ENCODE measurements at places on chromosomes 7 and 10. TPM values are rescaled to one million over a fixed set of nuclear protein-coding genes. Genes with fewer than 3 reads are reported as not detected.

GRCh38 chr10:2139746-2140145 lies 402.4 kb upstream of the ADARB2 start:
- no peak for DNase-seq

DNA sequence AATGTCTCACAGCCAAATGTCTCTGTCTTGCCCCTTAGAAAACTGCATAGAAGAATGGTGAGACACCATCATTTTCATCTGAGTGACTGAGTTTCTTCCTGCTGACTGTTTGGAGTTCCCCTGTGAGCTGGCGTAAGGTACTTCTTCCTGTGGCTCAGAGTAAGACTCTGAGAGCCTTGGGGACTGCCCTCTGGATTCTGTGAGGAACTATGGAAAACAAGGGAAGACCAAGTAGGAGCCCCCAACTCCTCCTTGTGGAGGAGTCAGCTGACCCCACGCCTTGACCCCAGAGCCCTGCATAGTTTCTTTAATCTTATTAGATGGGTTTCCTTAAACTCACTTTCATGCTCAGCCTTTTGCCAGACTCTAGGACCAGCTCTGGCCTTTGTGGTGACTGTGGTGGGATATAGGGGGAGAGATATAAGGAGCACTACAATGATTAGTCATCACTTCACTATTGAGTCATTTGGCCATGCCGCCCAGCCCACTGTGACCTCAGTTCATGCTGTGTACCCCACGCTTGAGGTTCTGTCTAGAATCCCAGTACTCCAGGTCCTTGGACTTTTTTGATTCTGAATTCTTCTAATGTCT lies 51.8 kb upstream of the FAM133B start:
- peak; percentile 87 for DNase-seq

GRCh38 chr10:108663587-108663986 lies 1259.7 kb downstream of the XPNPEP1 start:
- DNase-seq = no peak

DNA sequence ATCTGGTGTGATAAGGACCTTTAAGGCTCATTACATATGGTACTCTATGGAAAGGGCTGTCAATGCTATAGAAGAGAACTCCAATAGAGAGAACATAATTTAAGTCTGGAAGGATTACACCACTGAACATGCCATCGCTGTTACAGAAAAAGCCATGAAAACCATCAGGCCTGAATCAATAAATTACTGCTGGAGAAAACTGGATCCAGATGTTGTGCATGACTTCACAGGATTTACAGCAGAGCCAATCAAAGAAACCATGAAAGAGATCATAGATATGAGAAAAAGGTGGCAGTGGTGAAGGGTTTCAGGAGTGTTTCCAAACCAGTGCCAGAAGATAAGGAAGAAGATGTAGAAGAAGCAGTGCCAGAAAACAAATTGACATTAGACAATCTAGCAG lies 18.9 kb upstream of the GPR22 start:
- DNase-seq = no peak

DNA sequence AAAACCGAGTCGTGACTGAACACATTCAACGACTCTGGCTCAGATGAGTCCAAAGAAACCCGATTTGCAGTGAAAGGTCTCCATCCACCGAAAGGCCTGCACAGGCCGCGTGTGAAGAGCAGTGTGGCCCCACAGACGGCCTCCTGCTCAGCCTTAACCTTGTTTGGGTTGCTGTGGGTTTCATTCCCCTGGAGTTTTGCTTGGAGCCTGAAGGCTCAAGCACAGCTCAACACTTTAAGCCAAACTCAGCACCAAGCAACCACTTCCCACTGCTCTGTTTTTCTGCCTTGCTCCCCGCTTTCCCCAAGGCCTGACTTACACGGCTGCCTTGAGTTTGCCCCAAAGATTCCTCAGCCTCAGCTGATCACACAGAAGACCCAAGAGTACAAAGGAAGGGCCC lies 398.2 kb upstream of the NFE2L3 start:
- no peak for DNase-seq

GRCh38 chr10:80187465-80188409 lies 17.6 kb downstream of the ANXA11 start:
- DNase-seq = peak; percentile 90

- DNase-seq = no peak
Observed at GRCh38 chr10:119367841-119368549, 160.6 kb downstream of the GRK5 start.

GRCh38 chr7:23607130-23607529 lies 9.9 kb downstream of the CCDC126 start:
- no peak for DNase-seq

DNA sequence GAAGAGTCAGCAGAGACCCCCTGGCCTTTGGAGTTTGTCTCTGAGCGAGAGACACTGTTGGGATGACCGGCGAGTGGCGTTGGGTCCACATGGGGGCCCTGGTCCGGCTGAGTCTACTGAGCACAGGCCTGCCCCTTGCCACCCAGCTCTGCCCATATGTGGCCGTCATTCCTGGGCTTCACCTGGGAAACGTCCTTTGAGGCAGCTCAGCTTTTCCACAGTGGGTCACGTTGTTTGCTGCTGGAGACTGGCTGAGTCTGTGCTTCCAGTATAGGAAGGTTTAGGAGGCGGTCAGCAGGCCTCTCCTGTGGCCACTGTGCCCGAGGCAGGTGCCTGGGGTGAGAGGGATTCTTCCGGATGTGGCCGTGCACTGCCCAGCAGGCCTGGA lies 17.1 kb downstream of the ADAM8 start:
- DNase-seq = no peak

DNA sequence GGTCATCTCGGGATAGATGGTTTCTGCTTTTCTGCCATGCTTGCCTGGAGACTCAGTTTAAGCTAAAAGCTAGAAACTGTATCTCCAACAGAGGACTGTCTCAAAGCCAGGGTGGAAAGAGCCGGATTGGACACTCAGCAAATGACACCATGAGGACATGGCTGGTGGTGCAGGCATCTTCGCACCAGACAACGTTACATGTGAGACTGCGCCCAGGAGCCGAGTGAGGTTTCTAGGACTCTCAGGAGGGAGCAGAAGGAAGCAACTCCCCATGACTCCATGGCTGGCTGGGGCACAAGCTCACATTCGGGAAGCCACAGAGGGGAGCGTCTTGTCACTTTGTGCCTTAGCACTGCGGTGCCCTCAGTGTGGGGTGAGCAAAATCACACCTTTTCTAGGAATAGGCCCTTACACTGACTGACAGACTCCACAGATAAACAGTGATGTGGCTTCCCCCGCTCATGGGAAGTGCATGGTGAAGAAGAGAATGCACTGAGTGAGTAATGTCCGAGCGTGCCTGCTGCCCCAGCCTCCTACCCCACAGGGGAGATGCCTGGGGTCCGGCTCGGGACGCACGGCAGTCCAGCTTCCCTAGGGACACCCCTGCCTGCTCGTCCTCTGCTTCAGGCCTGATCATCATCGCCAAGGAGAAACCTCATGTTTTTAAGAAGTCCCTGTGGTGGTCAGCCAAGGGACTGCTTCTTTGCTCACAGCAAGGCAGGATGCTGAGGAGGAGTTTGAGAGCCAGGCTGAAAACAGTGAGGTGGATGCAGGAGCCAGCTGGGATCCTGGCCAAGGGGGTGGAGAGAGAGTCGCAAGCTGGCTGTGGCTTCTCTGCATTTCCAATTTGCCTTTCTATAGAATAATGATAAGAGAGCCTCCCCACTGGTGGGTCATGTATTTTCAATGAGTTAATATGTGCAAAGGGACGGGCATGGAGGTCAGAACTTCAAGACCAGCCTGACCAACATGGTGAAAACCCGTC lies 52.2 kb upstream of the FXYD4 start:
- DNase-seq = no peak

GRCh38 chr10:12372846-12373245 lies 23.5 kb downstream of the CAMK1D start:
- no peak for DNase-seq

DNA sequence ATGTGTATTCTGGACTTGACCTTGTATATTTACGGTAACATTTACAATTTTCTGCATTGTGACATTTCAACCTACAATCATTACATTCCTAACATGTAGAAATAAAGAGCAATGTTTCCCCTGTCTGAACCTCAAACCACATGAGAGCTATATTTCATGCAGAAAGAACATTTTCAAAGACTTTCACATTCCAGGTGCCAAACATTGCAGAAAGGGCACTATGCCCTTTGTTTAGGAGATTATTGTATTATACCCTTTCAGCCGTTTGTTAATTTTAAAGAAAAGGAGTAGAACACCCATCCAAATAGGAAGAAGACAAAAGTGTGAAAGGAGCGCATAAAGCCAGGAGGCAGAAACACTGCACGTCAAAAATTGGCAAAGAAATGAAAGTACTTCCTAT lies 260.4 kb downstream of the RELN start:
- DNase-seq = no peak

- peak; percentile 35 for DNase-seq
Observed at GRCh38 chr7:116955801-116956476, 2.6 kb downstream of the ST7 start.

DNA sequence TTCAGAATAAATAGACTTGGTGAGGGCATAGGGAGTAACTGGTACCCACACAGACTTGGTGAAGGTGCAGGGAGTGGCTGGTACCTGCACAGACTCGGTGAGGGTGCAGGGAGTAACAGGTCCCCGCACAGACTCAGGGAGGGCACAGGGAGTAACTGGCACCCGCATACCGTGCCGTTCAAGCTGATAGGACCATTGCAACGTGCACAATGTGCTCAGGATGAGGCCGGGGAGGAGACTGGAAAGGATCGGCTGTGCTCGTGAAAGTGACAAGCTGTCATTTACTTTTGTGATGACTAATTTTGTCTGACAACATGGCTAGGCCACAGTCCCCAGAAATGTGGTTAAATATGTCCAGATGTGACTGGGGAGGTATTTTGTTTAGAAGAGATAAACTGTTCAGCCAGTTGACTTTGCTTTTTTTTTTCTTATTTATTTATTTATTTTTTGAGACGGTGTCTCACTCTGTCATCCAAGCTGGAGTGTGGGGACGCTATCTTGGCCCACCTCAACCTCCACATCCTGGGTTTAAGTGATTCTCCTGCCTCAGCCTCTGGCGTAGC lies 76.2 kb upstream of the NMT2 start:
- peak; percentile 33 for DNase-seq

GRCh38 chr10:129844216-129844766 lies 119.8 kb downstream of the EBF3 start:
- DNase-seq = no peak

GRCh38 chr7:129334473-129334872 lies 99.8 kb upstream of the STRIP2 start:
- DNase-seq = no peak

DNA sequence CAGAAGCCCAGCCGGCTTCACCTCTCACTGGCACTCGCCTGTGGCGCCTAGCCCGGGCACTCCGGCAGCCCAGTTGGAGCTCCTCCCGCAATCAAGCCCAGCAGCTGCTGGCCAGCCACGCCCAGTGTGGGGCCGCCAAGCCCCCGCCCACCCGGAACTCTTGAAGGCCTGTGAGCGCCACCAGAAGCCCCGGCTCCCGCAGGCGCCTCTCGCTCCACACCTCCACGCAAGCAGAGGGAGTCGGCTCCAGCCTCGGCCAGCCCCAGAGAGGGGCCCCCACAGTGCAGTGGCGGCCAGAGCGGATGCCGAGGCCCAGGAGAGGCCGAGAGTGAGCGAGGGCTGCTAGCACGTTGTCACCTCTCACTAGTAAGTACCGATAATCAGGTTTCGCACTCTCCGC lies 240.7 kb downstream of the TFEC start:
- no peak for DNase-seq

- DNase-seq = no peak
Observed at GRCh38 chr10:84696610-84697009, 368.2 kb downstream of the CCSER2 start.

DNA sequence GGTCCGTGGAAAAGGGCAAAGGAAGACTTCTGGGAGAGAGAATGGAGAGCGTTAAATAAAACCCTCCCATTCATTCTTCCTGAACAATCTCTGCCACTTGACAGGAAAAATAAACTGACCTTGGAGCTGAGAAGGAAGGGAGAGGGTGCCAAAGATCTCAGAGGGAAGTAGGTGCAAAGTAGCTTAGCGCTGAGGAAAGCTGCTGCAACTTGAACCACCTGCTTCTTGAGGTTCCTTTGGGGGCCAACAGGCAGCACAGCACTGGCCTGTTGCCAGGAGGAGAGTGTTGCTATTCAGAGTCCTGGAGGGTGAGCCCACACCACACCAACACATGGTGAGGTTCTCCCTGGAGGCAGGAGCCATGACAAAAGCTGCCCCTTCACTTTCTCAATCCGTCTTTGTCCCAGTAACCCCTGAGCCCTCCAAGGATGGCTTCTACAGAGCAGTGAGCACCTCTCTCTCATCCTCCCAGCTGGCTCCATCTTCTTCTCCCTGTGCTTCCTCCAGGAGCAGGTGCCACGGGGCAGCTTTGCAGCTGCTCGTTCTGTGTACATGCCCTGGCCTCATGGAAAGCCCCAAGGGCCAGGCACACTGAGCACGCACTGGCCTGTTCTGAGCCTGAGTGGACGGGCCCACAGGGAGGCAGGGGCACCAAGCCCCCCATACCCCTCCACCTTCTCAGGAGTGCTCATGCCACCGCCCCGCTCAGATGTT lies 101.3 kb downstream of the STRA8 start:
- DNase-seq = no peak

- no peak for DNase-seq
Observed at GRCh38 chr7:158244873-158245723, 342.5 kb downstream of the PTPRN2 start.

DNA sequence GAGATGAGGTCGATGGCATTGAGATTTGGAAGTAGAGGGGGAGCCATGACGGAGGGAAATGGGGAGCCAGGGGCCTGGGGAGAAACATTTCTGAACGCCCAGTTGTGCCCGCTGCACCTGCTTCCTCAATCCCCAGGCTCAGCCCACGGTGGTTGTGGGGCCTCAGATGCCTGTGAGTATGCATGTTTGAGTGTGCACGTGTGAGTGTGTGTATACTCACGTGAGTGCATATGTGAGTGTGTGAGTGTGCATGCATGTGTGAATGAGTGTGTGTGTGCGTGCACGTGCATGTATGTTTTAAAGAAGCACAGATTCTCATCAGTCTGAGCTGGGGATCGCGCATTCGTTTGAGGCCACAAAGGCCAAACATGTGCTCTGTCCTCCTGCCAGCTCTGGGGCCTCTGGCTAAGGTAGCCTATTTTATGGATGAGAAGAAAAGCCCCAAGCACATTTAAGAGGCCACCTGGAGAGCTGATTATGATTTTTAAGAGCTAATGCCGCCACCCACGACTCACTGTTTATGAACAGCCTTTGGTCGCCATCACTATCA lies 154.8 kb downstream of the ARHGAP12 start:
- no peak for DNase-seq

- no peak for DNase-seq
Observed at GRCh38 chr7:112073530-112073929, 132.7 kb downstream of the DOCK4 start.

The ANKRD1 gene
- total RNA-seq = not detected

The HOXA10 gene
- total RNA-seq = not detected

The CLDN4 gene
- 0.72 TPM for total RNA-seq

The SYCE1 gene
- not detected for total RNA-seq

The GAD2 gene
- total RNA-seq = not detected

The GRM8 gene
- not detected for total RNA-seq

The SYNPO2L gene
- total RNA-seq = not detected

The NEBL gene
- total RNA-seq = 0.07 TPM

The FAM237B gene
- total RNA-seq = not detected

The ZNF488 gene
- total RNA-seq = 0.36 TPM

The SLC16A9 gene
- 1.2 TPM for total RNA-seq
